ENCODE measurements at places on chromosomes 5 and 9.

- DNase-seq: no peak
Observed at GRCh38 chr5:95590880-95591279, 29.0 kb upstream of the GPR150 start.

- DNase-seq: no peak
Observed at GRCh38 chr5:38112938-38113337, 145.4 kb upstream of the EGFLAM start.

GRCh38 chr5:6644794-6645241 lies 11.6 kb downstream of the SRD5A1 start:
- no peak for DNase-seq

GRCh38 chr5:132408965-132409364 lies 39.5 kb downstream of the SLC22A5 start:
- DNase-seq: no peak
